Mesothelial cell of epicardium (in vitro differentiated cells): ENCODE measurements at places on chromosomes 6 and 20. TPM values are rescaled to one million over a fixed set of nuclear protein-coding genes. Genes with fewer than 3 reads are reported as not detected.

- no peak for DNase-seq
Observed at GRCh38 chr6:167094436-167094819, 28.5 kb upstream of the CCR6 start.

DNA sequence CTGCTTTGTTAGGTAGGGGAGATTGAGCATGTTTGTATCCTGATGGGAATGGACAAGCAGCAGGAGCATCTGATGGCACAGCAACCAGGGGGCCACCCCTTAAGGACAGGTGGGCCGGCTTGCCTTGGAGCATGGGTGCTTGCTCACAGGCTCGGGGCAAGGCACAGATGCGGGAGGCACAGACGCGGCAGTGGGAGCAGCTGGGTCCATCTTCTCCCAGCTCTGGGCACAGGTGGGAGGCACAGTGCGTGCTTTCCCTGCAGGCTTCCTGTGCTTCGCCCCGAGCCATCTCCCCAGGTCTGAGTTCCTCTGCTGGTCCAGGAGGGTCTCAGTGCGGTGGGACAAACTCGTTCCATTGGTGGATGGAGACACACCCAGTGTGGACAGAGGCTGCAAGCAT, 73.6 kb upstream of the BHLHE23 start:
- no peak for DNase-seq

- no peak for DNase-seq
Observed at GRCh38 chr20:56676001-56676400, 46.9 kb downstream of the TFAP2C start.

DNA sequence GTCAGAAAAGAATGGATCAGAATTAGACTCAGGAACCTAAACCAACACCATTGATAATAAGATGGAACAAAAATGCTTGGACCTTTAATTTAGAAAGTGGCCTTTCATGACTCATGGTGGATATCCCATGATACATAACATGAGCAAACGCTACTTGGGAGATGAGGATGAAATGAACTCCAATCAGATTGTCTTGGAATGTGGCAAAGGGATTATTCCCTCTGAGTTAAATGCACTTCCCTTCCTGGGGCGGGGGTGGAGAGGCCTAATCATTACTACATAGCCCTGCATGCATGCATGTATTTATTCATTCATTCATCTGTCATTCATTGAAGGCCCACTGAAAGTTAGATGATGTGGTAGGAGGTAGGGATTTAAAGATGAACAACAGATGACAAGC, 174.0 kb downstream of the AIG1 start:
- no peak for DNase-seq

FOXQ1 gene
- total RNA-seq: 0.20 to 0.53 TPM (median 0.41 TPM) in 3 replicates

TPX2 gene
- 36.6 to 39.0 TPM (median 37.5 TPM) in 3 replicates for total RNA-seq

TCF21 gene
- total RNA-seq: 4.7 to 5.3 TPM (median 5.0 TPM) in 3 replicates
